IMR-90 (cell line): ENCODE measurements at places on chromosomes 3 and 15.
A peak's percentile ranks its signal among the peaks of the same experiment; 100 is the strongest.

- DNase-seq, result peak; percentile 81
Observed at GRCh38 chr3:133930341-133930933, 34.8 kb upstream of the RAB6B start.

GRCh38 chr15:101296418-101297405, 1.7 kb upstream of the SNRPA1 start:
- peak; percentile 29 for DNase-seq

DNA sequence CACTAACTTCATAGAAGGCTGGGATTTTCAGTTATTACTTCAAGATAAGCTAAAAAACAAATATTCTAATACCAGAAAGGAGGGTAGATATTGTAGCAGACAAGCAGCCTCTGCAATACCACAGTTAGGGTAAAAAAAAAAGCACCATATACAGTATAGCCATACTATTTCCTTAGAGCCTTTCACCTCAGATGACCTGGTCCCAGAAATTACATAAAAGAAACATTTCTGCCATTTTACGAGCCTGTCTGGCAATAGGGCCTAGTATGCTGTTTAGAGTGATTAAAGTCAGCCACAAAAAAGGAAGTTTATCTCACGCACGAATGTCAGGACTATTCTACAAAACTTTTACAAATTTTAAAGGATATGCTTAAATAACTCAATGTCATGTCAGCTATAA, 1016.6 kb downstream of the PLOD2 start:
- no peak for DNase-seq

DNA sequence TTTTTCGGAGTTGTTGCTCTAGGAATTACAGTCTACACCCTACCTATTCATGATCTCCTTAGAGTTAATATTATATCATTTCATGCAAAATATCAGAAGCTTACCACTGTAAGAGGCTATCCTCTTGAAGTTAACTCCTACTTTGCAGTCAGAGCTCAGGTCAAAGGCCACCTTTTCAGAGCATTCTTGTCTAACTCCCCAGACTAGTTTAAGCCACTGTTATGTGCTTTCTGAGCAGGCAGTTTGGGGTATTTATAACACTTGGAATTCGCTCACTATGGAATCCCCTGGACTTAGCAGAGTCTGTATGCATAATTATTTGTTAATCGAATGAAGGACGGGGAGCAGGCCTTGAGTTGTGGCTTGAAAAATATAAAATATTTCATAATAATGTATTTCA, 21.7 kb downstream of the MED12L start:
- DNase-seq, result no peak

- DNase-seq, result no peak
Observed at GRCh38 chr3:185649414-185649813, 63.3 kb downstream of the SENP2 start.

- DNase-seq, result peak; percentile 39
Observed at GRCh38 chr15:32649342-32649741, 7.8 kb downstream of the SCG5 start.

GRCh38 chr3:192888190-192888589, 29.5 kb downstream of the MB21D2 start:
- no peak for DNase-seq
